Activated CD8-positive, alpha-beta T cell treated with anti-CD3 and anti-CD28 coated beads for 36 hours (primary cell): ENCODE measurements at places on chromosomes 1 and 21.

- no peak overlapping the region for H3K27ac ChIP-seq
- H3K4me1 ChIP-seq = no peaks in the 10 kb centered on the region
- no peaks in the 10 kb centered on the region for H3K27me3 ChIP-seq
- no peak for DNase-seq
Observed at GRCh38 chr1:58844176-58844575, 60.3 kb upstream of the JUN start.

DNA sequence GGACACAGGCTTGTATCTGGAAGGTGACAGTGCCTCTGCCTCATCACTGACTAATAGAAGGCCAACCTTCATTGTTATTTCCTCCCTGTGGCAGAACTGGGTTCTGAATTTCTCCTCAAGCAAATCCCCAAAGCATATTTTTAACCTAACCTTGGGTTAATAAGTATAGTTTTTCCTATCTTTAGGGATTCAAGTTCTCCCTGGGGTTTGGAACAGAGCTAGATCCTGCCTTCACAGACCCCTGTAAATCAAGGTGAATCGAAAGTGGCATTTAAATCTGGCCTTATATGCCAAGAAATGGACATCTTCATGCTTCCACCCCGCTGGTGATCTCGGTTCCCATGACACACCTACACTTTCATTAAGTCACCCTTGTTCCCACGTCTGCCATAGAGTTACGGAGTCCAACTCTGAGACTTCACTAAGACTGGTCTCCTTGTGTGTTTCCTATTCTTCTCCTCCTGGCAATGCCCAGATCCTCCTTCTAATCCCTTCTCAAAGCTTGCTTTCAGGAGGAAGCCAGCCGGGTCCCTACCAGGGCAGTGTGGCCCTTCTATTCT lies 4.3 kb upstream of the CHI3L2 start:
- H3K27ac ChIP-seq = peak overlapping the region; percentile 93
- peaks cover 89% of the 10 kb centered on the region for H3K4me1 ChIP-seq
- no peaks in the 10 kb centered on the region for H3K27me3 ChIP-seq

GRCh38 chr21:45607021-45607908 lies 36.3 kb upstream of the PCBP3 start:
- peak overlapping the region; percentile 30 for H3K27ac ChIP-seq
- peaks cover 8% of the 10 kb centered on the region for H3K4me1 ChIP-seq
- H3K27me3 ChIP-seq = no peaks in the 10 kb centered on the region
- DNase-seq = peak; percentile 47
- no peak overlapping the region for H3K4me3 ChIP-seq

DNA sequence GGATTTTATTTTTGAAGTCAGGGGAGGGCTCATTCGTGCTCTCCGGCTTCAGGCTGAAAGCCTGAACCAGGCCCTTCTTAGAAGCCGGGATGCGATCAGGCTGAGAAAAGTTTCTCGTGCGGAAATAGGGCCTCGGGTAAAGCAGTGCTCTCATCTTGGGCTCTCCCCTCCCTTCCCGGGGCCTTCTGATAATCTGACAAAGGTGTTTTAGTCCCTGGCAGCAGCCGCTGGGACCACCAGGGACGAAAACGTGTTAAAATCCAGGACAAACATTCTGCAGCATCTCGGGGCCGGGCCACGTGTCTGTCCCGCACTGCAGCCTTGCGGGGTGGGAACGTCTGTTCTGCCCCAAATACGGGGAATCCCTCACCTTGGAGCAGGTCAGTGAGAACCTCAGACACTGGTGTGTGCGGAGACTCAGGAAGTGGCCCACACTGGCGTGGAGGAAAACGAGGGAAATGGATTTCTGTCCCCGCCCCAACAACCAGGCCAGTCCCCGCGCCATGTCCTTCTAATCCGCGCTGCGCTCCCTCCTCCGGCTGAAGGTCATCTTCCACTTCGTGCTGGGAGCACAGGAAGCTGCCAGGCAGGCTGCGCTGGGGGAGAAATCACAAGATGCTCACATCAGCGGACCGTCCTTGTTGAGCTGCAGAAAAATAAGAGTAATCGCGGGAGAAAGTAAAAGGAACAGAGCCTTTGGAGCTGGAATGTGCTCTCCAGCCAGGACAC lies 16.6 kb upstream of the AJAP1 start:
- DNase-seq = no peak
- H3K36me3 ChIP-seq = no peaks in the 10 kb centered on the region
- H3K27me3 ChIP-seq = peaks cover 6% of the 10 kb centered on the region
- no peak overlapping the region for H3K27ac ChIP-seq

- H3K27me3 ChIP-seq = no peaks in the 10 kb centered on the region
- peaks cover 35% of the 10 kb centered on the region for H3K4me1 ChIP-seq
- no peak overlapping the region for H3K27ac ChIP-seq
- no peak overlapping the region for H3K4me3 ChIP-seq
Observed at GRCh38 chr1:15945011-15945831, 30.7 kb downstream of the ZBTB17 start.

- H3K27me3 ChIP-seq = peaks cover 10% of the 10 kb centered on the region
- H3K4me3 ChIP-seq = no peak overlapping the region
- no peaks in the 10 kb centered on the region for H3K36me3 ChIP-seq
- no peaks in the 10 kb centered on the region for H3K4me1 ChIP-seq
- H3K27ac ChIP-seq = no peak overlapping the region
Observed at GRCh38 chr1:159647616-159648015, 60.0 kb downstream of the APCS start.

- no peaks in the 10 kb centered on the region for H3K27me3 ChIP-seq
- H3K4me3 ChIP-seq = peak overlapping the region; percentile 95
- H3K27ac ChIP-seq = peak overlapping the region; percentile 95
- H3K36me3 ChIP-seq = peaks cover 1% of the 10 kb centered on the region
- H3K4me1 ChIP-seq = peaks cover 31% of the 10 kb centered on the region
Observed at GRCh38 chr1:27233667-27234048, 774 bp upstream of the WDTC1 start.

- DNase-seq = no peak
- peak overlapping the region; percentile 93 for H3K27ac ChIP-seq
- H3K36me3 ChIP-seq = peaks cover 24% of the 10 kb centered on the region
- peak overlapping the region; percentile 83 for H3K4me3 ChIP-seq
- no peaks in the 10 kb centered on the region for H3K27me3 ChIP-seq
- H3K4me1 ChIP-seq = peaks cover 71% of the 10 kb centered on the region
Observed at GRCh38 chr1:211328866-211329475, 2.3 kb downstream of the TRAF5 start.

GRCh38 chr1:63828322-63829044 lies 54.7 kb downstream of the ROR1 start:
- DNase-seq = no peak
- H3K27me3 ChIP-seq = peaks cover 2% of the 10 kb centered on the region
- H3K4me3 ChIP-seq = no peak overlapping the region
- no peak overlapping the region for H3K27ac ChIP-seq
- no peaks in the 10 kb centered on the region for H3K36me3 ChIP-seq

GRCh38 chr1:6869545-6869944 lies 84.3 kb downstream of the CAMTA1 start:
- H3K27me3 ChIP-seq = no peaks in the 10 kb centered on the region
- H3K36me3 ChIP-seq = peaks cover 6% of the 10 kb centered on the region
- H3K4me1 ChIP-seq = peaks cover 35% of the 10 kb centered on the region
- DNase-seq = no peak
- H3K4me3 ChIP-seq = no peak overlapping the region
